ENCODE measurements at places on chromosomes 7 and 10. TPM values are rescaled to one million over a fixed set of nuclear protein-coding genes. Genes with fewer than 3 reads are reported as not detected.

The MYO3A gene
- not detected for polyA plus RNA-seq

GRCh38 chr7:100215895-100216294, 3.9 kb upstream of the PVRIG start:
- H3K27ac ChIP-seq = no peak overlapping the region
- H3K27me3 ChIP-seq = no peaks in the 10 kb centered on the region
- DNase-seq = no peak
- peaks cover 35% of the 10 kb centered on the region for H3K4me1 ChIP-seq
- no peaks in the 10 kb centered on the region for H3K36me3 ChIP-seq
- no peak overlapping the region for H3K4me3 ChIP-seq

The BTBD16 gene
- 0.15 TPM for polyA plus RNA-seq

The OPN1SW gene
- polyA plus RNA-seq = not detected

DNA sequence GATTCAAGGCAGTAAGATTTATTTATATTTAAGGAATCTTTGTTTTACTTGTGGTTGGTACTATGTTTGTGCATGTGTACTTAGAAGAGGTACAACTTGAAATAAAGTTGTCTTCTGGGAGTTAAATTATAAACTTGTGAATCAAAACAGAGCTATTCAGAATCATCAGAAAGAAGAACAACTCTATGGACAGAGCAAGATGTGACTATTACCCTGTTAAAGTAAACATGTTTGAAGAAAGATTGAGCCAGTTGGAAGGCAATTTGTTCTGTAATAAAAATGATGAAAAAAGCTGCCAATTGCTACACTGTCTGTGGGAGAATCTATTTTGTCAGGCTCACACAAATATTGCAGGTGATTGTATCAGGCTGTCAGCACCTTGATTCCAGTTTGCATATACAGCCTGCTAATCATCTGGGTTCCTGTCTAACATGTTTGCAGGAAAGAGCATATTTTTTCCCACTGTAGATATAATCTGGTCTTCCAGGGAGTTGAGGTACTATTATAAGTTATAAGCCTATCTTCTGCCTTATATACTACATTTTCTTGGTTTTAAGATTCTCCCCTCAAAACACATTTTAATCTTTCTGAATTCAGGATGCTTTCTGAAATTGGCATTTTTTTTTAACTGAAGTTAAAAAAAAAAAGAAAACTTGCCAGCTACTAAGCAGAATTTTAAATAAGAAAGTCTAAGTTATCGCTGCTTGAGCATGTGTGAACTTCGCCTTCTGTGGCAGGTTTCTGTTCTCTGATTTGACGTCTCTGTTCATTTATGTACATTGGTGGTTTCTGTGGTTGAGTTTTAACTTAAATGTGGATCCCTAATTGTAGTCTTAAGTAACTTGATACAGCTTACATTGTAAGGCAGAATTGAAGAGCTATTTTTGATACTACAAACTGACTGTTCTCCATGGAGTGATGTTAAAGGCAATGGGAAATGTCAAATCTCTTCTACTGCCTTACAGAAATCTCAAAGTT, 46.0 kb downstream of the ZNRF2 start:
- peak overlapping the region; percentile 67 for H3K27ac ChIP-seq
- H3K27me3 ChIP-seq = no peaks in the 10 kb centered on the region
- peaks cover 6% of the 10 kb centered on the region for H3K36me3 ChIP-seq
- H3K4me3 ChIP-seq = peak overlapping the region; percentile 74

The MUC3A gene
- not detected for polyA plus RNA-seq

DNA sequence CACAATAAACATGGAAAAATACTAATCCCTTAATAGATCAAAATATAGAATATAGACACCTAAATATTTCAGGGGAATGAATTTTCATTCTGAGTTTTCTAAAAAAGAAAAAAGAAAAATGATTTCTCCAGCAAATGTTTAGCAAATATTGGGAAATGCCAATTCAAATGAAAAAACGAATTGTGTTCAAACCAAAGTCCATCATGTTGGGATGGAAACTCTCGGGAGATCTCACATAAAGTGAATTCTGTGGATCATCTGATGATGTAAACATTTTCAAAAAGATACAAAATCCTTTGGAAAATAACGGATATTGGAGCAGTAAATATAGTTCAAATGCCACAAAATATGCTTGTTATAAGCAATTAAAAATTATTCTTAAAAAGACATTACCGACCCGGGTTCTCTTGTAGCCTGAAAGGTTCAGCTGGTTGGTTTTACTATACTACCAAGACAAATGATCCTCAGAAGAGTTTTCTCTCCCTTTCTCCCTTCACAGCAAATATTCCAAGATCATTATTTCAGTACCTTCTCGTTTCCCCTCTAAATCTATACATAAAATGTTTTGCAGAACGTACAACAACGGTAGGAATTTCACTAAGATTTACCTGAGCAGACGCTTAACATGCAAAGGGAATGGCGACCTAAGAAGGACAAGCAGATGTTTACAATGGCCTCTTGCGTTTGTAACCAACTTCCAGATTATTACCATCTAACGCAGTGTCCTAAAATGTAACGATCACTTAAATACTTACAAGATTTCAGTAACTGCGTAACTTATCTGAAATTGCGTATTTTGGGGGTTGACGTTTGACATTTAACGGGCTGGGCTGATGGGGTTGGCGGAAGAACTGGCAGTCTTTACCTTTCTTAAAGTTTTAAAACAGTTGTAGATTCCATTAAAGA, 2.5 kb downstream of the HOXA13 start:
- H3K36me3 ChIP-seq = no peaks in the 10 kb centered on the region
- DNase-seq = no peak
- peaks cover 39% of the 10 kb centered on the region for H3K4me1 ChIP-seq
- H3K27ac ChIP-seq = no peak overlapping the region
- peaks cover 67% of the 10 kb centered on the region for H3K27me3 ChIP-seq

The ABCA13 gene
- polyA plus RNA-seq = not detected

- peaks cover 24% of the 10 kb centered on the region for H3K4me1 ChIP-seq
- DNase-seq = peak; percentile 83
- peaks cover 10% of the 10 kb centered on the region for H3K36me3 ChIP-seq
- peak overlapping the region; percentile 99 for H3K4me3 ChIP-seq
- H3K27me3 ChIP-seq = no peaks in the 10 kb centered on the region
- peak overlapping the region; percentile 99 for H3K27ac ChIP-seq
These were observed 724 bp downstream of the BBIP1 start for GRCh38 chr10:110918269-110918642.

The C10orf71 gene
- polyA plus RNA-seq = not detected

DNA sequence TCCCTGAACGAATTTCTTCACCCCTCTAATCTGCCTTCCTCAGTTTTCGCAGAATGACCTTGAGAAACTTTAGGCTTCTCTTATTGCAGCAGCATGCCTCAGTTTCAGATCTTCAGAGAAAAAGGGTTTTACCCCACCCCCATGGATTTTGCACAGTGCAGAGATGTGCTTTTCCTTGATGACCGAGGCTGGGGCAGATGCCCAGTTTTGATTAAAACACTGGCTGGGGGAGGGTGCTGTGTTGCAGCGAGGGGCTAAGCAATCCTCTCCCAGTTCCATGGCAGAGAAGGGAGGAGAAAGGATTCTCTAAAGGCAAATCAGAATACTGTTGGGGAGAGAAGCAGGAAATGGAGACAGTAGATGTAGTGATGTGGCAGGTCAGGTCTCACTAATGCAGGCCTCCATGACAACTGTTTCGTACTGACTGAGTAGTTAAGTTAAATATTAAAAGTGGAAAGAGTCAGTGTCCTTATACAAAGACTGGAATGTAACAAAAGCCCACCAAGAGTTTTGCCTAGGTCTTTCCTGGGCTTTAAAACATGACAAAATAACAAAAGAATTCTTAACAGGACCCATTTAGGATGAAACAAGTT, 50.8 kb upstream of the PDZD8 start:
- H3K27ac ChIP-seq = no peak overlapping the region
- no peak overlapping the region for H3K4me3 ChIP-seq
- H3K4me1 ChIP-seq = no peaks in the 10 kb centered on the region
- no peak for DNase-seq
- no peaks in the 10 kb centered on the region for H3K27me3 ChIP-seq

The OR6B1 gene
- polyA plus RNA-seq = not detected

The ITGB1 gene
- 531 TPM for polyA plus RNA-seq

The LFNG gene
- polyA plus RNA-seq = 3.3 TPM

The TMEM184A gene
- polyA plus RNA-seq = not detected

The SUN3 gene
- not detected for polyA plus RNA-seq

GRCh38 chr10:13439313-13440184, 89.3 kb downstream of the BEND7 start:
- H3K36me3 ChIP-seq = no peaks in the 10 kb centered on the region
- DNase-seq = no peak
- peaks cover 12% of the 10 kb centered on the region for H3K4me1 ChIP-seq
- H3K4me3 ChIP-seq = peak overlapping the region; percentile 13

- no peak for DNase-seq
- no peak overlapping the region for H3K27ac ChIP-seq
- no peaks in the 10 kb centered on the region for H3K27me3 ChIP-seq
- H3K4me3 ChIP-seq = no peak overlapping the region
- no peaks in the 10 kb centered on the region for H3K36me3 ChIP-seq
These were observed 74.5 kb downstream of the C1GALT1 start for GRCh38 chr7:7256731-7257274.

DNA sequence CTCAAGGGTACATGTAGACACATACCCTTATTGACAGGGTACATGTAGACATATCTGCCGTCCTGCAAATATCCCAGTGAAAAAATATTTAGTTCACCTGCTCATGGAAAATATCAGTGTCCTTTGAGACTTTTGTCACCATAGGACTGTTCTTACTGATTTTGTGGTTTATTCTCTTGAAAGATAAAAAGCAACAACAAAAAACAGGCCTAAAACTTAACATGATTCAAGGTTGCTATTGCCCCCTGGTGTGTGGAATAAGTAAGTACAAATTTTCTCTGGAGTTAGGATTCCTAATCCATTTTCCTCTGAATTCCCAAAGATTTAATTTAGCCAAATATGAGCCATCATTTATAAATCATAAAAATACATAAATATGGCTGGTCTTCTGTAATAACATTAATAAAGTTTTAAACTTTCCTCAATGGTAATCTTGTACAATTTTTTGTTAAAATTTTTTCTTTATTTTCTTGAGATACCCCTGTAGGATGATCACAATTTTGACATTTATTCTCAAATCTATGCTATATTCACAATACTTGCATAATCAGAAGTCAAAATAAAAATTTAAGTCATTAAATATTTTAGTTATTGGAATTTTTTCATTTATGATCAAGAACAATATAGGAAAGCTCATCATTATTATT, 741.4 kb upstream of the POT1 start:
- H3K27ac ChIP-seq = no peak overlapping the region
- H3K4me3 ChIP-seq = no peak overlapping the region
- no peaks in the 10 kb centered on the region for H3K27me3 ChIP-seq
- H3K36me3 ChIP-seq = no peaks in the 10 kb centered on the region

GRCh38 chr10:60877061-60877776, 66.8 kb downstream of the RHOBTB1 start:
- DNase-seq = no peak
- H3K36me3 ChIP-seq = no peaks in the 10 kb centered on the region
- peaks cover 5% of the 10 kb centered on the region for H3K27me3 ChIP-seq
- no peak overlapping the region for H3K27ac ChIP-seq
- no peaks in the 10 kb centered on the region for H3K4me1 ChIP-seq

DNA sequence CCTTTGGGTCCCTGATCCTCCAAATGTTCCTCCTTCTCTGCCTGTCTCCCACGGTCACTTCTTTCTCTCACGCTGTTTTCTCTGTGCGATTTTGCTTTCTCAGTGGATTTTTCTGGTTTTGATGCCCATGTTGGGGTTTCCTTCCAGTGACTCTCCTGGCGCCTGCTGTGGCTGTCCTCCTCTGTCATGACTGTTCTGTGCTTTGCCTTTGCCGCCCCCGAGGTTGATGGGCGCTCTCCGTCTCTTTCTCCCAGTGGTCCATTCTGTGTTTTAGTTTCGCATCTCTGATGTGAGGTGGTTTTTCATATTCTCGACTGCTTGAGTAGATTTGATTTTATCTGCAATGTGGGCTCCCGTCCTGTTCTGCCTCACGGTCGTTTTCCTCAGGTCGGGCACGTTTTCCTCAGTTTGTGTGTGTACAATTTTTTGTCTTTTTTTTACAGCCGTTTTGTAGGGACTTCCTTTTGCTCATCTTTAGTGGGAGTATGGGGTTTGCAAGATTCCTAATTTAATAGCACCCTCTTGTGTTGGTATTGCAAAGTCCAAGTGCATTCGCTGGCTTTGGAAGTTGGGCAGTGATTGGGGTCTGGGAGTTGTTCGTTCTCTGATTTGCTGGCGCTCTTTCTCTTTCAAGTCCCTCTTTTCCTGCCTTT, 100.0 kb downstream of the INPP5A start:
- H3K4me3 ChIP-seq = no peak overlapping the region
- peak; percentile 55 for DNase-seq
- H3K36me3 ChIP-seq = no peaks in the 10 kb centered on the region
- peaks cover 8% of the 10 kb centered on the region for H3K4me1 ChIP-seq

The ZNF804B gene
- polyA plus RNA-seq = not detected

- DNase-seq = no peak
- no peaks in the 10 kb centered on the region for H3K27me3 ChIP-seq
- H3K4me3 ChIP-seq = no peak overlapping the region
- H3K4me1 ChIP-seq = peaks cover 9% of the 10 kb centered on the region
- H3K36me3 ChIP-seq = peaks cover 24% of the 10 kb centered on the region
- no peak overlapping the region for H3K27ac ChIP-seq
These were observed 63.0 kb downstream of the VOPP1 start for GRCh38 chr7:55509322-55509721.

GRCh38 chr7:123633553-123633952, 22.1 kb upstream of the LMOD2 start:
- H3K4me3 ChIP-seq = no peak overlapping the region
- no peaks in the 10 kb centered on the region for H3K36me3 ChIP-seq
- no peaks in the 10 kb centered on the region for H3K4me1 ChIP-seq

- H3K36me3 ChIP-seq = no peaks in the 10 kb centered on the region
- H3K27ac ChIP-seq = peak overlapping the region; percentile 91
- peak; percentile 65 for DNase-seq
- H3K27me3 ChIP-seq = no peaks in the 10 kb centered on the region
These were observed 190.0 kb downstream of the FAM107B start for GRCh38 chr10:14584661-14585060.

GRCh38 chr7:157525491-157525915, 188.7 kb downstream of the DNAJB6 start:
- DNase-seq = no peak
- H3K4me1 ChIP-seq = no peaks in the 10 kb centered on the region
- H3K27me3 ChIP-seq = no peaks in the 10 kb centered on the region
- H3K4me3 ChIP-seq = no peak overlapping the region
- no peaks in the 10 kb centered on the region for H3K36me3 ChIP-seq

- no peaks in the 10 kb centered on the region for H3K27me3 ChIP-seq
- H3K4me1 ChIP-seq = no peaks in the 10 kb centered on the region
- DNase-seq = no peak
- no peak overlapping the region for H3K4me3 ChIP-seq
- no peaks in the 10 kb centered on the region for H3K36me3 ChIP-seq
These were observed 524.2 kb upstream of the GALNT17 start for GRCh38 chr7:70607759-70608158.

The FGFR2 gene
- polyA plus RNA-seq = 0.32 TPM

GRCh38 chr10:11017000-11017569, 587 bp upstream of the CELF2 start:
- peaks cover 73% of the 10 kb centered on the region for H3K27me3 ChIP-seq
- H3K4me3 ChIP-seq = peak overlapping the region; percentile 54
- H3K27ac ChIP-seq = no peak overlapping the region
- H3K36me3 ChIP-seq = no peaks in the 10 kb centered on the region

Measured in CD4-positive, CD25-positive, alpha-beta regulatory T cell (primary cell).